Tongue (tissue), 3 donors: ENCODE measurements at places on chromosomes 12 and 14. TPM values are rescaled to one million over a fixed set of nuclear protein-coding genes. Genes with fewer than 3 reads are reported as not detected.

Gene AQP6
- total RNA-seq: 0.10 TPM

Gene LHX5
- total RNA-seq: not detected

- DNase-seq: no peak
Observed at GRCh38 chr12:29544428-29545101, 47.1 kb upstream of the OVCH1 start.

Gene SYCP3
- total RNA-seq: not detected

Gene TPPP2
- not detected for total RNA-seq

Gene RD3L
- not detected for total RNA-seq

Gene ZNF10
- total RNA-seq: 20.2 TPM

DNA sequence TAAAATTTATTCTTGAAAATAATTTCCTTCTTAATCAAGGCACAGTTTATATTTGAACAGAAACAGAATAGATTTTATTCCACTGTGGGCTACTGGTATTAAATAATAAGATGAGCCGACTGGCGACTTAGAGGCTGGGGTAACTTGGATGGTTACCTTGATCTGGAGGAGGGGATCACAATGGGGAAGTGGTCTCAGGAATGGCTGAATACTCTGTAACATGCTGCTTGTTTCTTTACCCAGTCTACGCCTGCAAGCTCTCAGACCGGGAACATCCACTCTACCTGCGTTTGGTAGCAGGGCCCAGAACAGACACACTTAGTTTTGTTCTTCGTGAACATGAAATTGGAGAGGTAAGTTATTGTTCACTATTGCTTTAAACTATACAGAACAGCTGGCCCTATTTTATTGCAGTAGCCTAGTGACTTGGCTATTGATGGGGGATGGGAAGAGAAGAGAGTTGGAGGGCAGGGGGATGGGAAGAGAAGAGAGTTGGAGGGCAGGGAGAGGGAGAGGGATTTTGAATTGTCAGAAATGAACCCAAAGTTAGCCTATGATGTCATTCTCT lies 67.9 kb downstream of the GNS start:
- DNase-seq: no peak

Gene HOXC12
- total RNA-seq: not detected

GRCh38 chr14:73287071-73287470 lies 49.8 kb downstream of the PAPLN start:
- DNase-seq: no peak

Gene OTOGL
- total RNA-seq: 0.41 TPM

DNA sequence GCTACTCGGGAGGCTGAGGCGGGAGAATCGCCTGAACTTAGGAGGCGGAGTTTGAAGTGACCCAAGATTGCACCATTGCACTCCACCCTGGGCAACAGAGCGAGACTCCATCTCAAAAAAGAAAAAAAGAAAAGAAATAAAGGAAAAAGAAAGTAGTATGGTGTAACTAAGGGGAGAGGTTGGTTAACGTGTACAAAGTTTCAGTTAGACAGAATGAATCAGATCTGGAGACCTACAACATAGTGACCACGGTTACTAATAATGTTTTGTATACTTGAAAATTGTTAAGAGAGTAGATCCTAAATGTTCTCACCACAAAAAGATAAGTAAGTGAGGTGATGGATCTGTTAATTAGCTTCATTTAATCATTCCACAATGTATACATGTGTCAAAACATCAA lies 1208.8 kb downstream of the VRK1 start:
- DNase-seq: no peak

- no peak for DNase-seq
Observed at GRCh38 chr12:7145671-7146070, 15.5 kb downstream of the CLSTN3 start.

- DNase-seq: peak; percentile 92
Observed at GRCh38 chr12:124568431-124569374, 1.3 kb upstream of the NCOR2 start.

DNA sequence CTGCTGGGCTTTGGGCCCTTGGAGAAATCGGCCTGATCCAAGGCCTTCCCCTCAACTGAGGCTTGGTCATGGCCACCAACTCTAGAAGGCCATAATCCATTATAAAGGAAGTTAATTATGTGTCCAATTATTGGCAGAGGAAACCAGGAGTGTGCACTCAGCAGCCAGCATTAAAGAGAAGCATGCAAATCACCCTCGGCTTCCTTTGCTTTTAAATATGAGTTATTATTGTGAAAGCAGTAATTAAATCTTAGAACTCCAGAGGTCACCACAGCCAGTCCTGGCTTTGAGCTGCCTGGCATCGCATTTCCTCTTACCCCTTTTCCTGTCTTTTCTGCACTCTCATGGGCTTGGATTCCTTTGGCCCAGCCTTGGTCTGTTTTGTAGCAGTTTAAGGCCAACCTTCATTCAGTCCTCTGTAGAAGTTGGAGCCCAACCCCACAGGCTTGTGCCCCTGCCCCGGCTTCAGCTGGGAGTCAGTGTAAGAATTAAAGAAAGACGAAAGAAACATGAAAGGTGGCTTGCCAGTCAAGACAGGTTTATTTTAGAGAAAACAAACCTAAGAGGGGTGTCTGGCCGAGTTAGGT lies 14.7 kb upstream of the KRT86 start:
- DNase-seq: no peak

DNA sequence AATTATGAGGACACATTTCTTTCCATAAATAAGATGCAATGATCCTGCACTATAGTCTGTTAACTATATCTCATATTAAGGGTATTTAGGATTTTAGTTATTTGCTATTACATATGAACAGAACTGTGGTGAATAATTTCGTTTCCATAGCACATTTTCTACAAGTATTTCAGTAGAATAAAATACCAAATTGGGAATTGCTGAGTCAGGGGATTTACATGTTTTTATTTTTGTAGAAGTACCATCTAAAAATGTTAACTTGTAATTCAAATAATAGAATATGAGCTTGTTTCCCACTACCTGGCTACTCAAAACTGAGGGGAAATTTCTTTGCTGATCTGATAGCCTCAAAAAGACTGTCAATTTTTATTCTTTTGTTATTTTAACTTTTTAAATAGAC lies 124.1 kb downstream of the SCAF11 start:
- no peak for DNase-seq

GRCh38 chr12:104334581-104334980 lies 31.0 kb downstream of the EID3 start:
- DNase-seq: peak; percentile 56

Gene TAS2R43
- 20.5 TPM for total RNA-seq

Gene RIC8B
- total RNA-seq: 25.4 TPM

GRCh38 chr14:80805136-80805535 lies 136.4 kb downstream of the CEP128 start:
- no peak for DNase-seq

GRCh38 chr14:34363733-34364134 lies 98.3 kb downstream of the SPTSSA start:
- DNase-seq: no peak

Gene SLC25A29
- 39.6 TPM for total RNA-seq

Gene DUSP6
- total RNA-seq: 65.0 TPM

GRCh38 chr12:56186957-56187356 lies 2.3 kb downstream of the SMARCC2 start:
- DNase-seq: no peak

- no peak for DNase-seq
Observed at GRCh38 chr14:99116741-99117295, 155.2 kb downstream of the BCL11B start.

Gene CLEC9A
- 0.82 TPM for total RNA-seq

DNA sequence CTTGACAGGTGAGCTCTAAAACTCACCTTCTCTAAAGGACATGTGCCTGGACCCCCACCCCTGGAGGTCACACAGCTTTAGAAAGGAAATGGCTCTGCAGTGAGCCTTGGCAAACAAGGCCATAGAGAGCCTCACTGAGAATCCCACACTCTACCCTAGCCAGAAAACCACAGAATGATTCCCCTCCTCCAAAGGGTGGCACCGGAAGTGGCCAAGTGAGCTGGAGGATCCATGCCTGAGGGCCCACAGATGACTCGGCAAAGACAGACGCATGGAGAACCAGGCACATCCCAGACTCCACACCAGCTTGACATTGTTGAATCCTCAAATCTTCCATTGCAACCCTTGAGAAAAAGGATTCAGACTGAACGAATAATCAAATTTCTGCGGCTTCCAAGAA lies 54.2 kb upstream of the PTHLH start:
- DNase-seq: no peak

DNA sequence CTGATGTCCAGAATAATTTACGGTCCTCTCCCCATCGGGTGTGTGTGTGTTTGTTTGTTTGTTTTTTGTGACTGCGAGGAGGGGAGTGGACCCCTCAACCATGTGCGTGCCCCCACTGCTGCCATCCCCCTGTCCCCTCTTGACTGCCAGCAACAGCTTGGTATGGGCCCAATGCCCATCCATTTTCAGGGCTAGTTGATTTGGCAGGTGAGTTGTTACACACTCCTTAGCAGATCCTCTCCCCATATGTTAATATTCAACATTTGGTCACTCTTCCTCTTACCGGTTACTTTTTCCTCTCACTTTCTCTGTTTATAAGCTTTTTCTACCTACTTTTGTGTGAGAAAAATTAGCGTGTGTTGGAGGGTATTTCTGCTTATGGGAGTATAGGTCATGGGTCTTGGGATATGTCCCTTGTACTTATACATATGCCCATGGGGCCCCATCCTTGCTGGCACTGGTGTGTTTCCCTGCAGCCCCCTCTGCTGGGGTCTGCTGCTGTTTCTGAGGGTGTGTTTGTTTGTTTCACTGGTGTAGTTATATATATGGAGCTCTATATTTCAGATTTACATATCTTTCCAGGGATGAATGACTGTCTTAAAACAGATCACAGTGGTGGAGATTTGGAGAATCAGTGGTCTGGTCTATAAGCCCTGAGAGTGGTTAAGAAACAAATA lies 33.8 kb downstream of the ZFHX2 start:
- no peak for DNase-seq

DNA sequence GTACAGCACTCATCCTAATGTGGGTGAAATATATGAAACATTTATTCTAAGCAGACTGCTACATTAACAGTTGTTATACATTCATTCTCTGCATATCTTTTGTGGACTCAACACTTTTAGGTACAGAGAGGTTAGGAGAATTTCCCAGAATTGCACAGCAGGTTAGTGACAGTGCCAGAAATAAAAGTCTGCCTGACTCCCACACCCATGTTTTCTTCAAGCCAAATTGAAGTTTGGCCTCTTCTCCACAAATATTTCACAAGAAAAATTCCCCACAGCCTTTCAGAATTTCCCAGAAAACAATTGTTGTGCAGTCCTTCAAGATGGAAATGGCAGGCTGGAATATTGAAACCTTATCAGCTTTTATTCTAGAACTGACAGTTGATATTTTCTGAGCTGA lies 464.8 kb downstream of the RAD51B start:
- no peak for DNase-seq

Gene PTHLH
- total RNA-seq: 3.4 TPM

DNA sequence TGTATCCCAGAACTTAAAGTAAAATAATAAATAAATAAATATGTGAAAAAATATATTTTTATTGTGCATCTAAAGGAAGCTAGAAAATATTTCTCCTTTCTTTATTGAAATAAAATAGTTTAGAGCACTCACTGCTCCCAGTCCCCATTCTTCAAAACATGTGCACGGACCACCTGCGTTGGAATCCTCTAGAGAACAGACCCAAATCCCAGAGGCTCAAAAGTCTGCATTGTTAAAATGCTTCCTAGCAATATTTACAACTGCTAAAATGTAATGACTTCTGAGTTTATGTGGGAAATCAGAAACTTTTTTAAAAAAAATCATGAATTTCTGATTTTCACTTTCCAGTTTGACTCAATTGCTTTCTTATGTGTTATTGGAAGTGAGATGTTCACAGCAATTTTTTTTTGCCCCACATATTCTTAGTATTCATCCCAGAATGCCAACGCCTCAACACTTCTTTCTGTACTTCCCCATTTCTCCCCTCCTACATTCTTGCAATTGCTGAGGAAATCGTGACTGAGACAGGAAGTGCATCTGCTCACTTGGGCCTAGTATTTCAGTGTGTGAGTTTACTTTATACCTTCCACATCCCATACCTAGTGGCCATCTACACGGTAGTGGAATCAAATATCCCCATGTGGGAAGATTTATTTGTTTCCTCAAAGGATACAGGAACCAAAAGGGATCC lies 116.0 kb upstream of the FLRT2 start:
- no peak for DNase-seq

Gene SIX6
- total RNA-seq: not detected

DNA sequence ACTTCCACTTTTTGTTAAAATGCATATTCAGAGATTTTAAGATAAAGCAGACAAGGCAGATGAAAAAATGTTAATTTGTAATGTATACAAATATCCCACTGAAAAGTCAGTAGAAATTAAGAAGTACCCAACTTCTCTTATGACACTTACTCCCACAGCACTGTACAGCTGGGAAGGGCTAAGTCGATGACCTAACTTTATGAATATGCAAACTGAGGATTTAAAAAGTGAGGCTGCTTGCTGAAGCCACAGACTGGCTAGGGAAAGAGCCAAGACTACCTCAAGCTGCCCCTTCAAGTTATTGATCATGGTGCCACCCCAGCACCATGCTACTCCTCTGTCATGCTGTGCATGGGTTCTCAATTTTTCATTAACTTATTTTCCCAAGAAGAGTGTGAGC lies 17.0 kb downstream of the PPM1H start:
- DNase-seq: no peak

Gene MARCHF9
- 9.2 TPM for total RNA-seq

GRCh38 chr14:62381311-62382070 lies 619.3 kb downstream of the SNAPC1 start:
- DNase-seq: no peak

Gene AJUBA
- 47.2 TPM for total RNA-seq

DNA sequence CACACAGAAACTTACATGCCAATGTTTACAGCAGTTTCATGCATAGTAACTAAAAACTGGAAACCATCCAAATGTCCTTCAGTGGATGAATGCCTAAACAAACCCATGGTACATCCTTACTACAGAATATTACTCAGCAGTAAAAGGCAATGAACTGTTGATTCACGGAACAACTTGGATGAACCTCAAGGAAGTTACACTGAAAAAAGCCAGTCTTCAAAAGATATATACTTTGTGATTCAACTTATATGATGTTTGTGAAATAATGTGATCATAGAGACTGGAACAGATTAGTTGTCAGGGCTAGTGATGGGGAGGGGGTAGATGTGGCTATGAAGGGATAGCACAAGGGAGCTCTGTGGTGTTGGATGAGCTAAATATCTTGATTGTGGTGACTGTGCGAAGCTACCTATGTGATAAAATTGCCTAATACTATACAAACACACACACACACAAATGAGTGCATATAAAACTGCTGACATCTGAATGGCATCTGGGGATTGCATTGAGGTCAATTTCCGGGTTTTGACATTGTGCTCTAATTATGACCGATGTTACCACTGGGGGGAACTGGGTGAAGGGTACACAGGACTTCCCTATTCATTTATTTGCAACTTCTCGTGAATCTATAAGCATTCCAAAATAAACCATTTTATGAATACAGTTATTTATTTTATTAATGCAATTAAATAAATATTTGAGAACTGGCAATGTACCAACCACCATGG lies 94.3 kb downstream of the RIN3 start:
- DNase-seq: no peak

Gene SMIM41
- 0.82 TPM for total RNA-seq

GRCh38 chr14:88384718-88385117 lies 739 bp upstream of the SPATA7 start:
- DNase-seq: no peak

Gene FZD10
- total RNA-seq: 10.1 TPM

- DNase-seq: no peak
Observed at GRCh38 chr12:30661210-30661609, 34.5 kb downstream of the IPO8 start.
